Left ventricle myocardium inferior (tissue), 1 donor: ENCODE measurements at places on chromosomes 5 and 9. TPM values are rescaled to one million over a fixed set of nuclear protein-coding genes. Genes with fewer than 3 reads are reported as not detected.
A peak's percentile ranks its signal among the peaks of the same experiment; 100 is the strongest.

DNA sequence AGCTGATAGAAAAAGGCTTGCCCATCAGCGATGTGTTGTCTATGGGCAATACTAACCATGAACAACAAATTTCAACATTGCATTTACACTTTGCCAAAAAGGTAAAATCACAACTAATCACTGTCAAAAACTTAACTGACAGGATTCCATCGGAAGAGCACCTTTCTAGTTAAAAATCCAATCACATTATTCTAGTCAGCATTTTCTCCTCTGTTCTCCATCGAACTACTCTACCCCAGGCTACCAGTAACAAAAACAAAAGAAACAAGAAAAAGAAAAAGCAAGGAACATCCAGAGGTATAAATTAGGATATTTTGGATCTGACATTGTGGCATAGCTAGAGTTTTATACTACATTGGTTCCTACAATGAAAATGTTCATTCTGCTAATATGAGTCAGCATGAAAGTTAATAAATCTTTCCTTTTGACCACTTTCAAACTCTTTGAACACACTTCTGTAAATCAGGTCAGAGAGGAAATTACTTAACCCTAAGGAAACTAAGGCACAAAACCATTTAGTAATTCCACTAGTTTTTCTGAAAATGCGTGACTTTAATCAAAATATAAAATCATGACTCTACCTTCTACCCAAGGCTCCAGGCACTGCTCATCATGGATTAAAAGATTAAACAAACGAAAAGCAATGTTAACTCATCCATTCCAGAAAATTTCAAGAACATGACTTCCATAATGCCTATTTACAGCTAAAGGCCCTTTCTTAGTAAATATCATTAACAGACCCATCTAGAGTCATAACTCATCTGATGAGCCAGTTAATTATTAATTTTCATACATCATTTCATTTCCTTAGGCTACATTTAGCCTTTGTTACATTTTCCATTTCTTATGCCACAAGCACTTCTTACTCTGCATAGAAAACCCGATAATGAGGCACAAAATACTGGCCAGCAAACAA, 10.2 kb downstream of the GLIS3 start:
- H3K4me1 ChIP-seq: no peaks in the 10 kb centered on the region
- no peak for DNase-seq
- no peaks in the 10 kb centered on the region for H3K27me3 ChIP-seq
- H3K36me3 ChIP-seq: no peaks in the 10 kb centered on the region
- no peak overlapping the region for H3K4me3 ChIP-seq
- no peak overlapping the region for H3K27ac ChIP-seq

GRCh38 chr5:177496070-177496726, 1.2 kb downstream of the PDLIM7 start:
- peaks cover 20% of the 10 kb centered on the region for H3K36me3 ChIP-seq
- peak overlapping the region; percentile 95 for H3K27ac ChIP-seq
- peak; percentile 36 for DNase-seq
- H3K27me3 ChIP-seq: no peaks in the 10 kb centered on the region
- H3K4me3 ChIP-seq: peak overlapping the region; percentile 96
- peaks cover 86% of the 10 kb centered on the region for H3K4me1 ChIP-seq

- no peaks in the 10 kb centered on the region for H3K36me3 ChIP-seq
- H3K27ac ChIP-seq: peak overlapping the region; percentile 81
- no peak overlapping the region for H3K4me3 ChIP-seq
- peaks cover 50% of the 10 kb centered on the region for H3K4me1 ChIP-seq
These were observed 210.3 kb downstream of the C9orf152 start for GRCh38 chr9:109997682-109998081.

GRCh38 chr9:128716581-128717254, 7.2 kb downstream of the ZDHHC12 start:
- no peak overlapping the region for H3K27ac ChIP-seq
- H3K27me3 ChIP-seq: no peaks in the 10 kb centered on the region
- no peaks in the 10 kb centered on the region for H3K4me1 ChIP-seq
- no peak for DNase-seq
- no peak overlapping the region for H3K4me3 ChIP-seq

GRCh38 chr5:177473443-177474001, at the start of gene DBN1:
TSS of gene DBN1 (minus strand) at chr5:177473634. CDS start at chr5:177473521, 113 bp downstream.
- peaks cover 77% of the 10 kb centered on the region for H3K4me1 ChIP-seq
- DNase-seq: peak; percentile 63
- H3K27me3 ChIP-seq: peaks cover 89% of the 10 kb centered on the region
- no peaks in the 10 kb centered on the region for H3K36me3 ChIP-seq
- peak within 1 kb of the TSS; percentile 79 for H3K4me3 ChIP-seq
- peak within 1 kb of the TSS; percentile 92 for H3K27ac ChIP-seq

C5orf46 gene
- total RNA-seq: 12.0 TPM

GRCh38 chr5:155299386-155300005, 285.9 kb downstream of the KIF4B start:
- no peaks in the 10 kb centered on the region for H3K36me3 ChIP-seq
- H3K27me3 ChIP-seq: no peaks in the 10 kb centered on the region
- no peak overlapping the region for H3K4me3 ChIP-seq

GRCh38 chr9:81646337-81646736, 43.0 kb downstream of the TLE1 start:
- H3K27ac ChIP-seq: no peak overlapping the region
- no peak overlapping the region for H3K4me3 ChIP-seq
- no peaks in the 10 kb centered on the region for H3K4me1 ChIP-seq
- H3K36me3 ChIP-seq: peaks cover 24% of the 10 kb centered on the region
- H3K27me3 ChIP-seq: no peaks in the 10 kb centered on the region
- no peak for DNase-seq

- DNase-seq: no peak
- H3K4me1 ChIP-seq: no peaks in the 10 kb centered on the region
- no peak overlapping the region for H3K4me3 ChIP-seq
- H3K27me3 ChIP-seq: no peaks in the 10 kb centered on the region
- H3K27ac ChIP-seq: no peak overlapping the region
These were observed 719.4 kb downstream of the SEMA5A start for GRCh38 chr5:8826508-8826907.

GRCh38 chr5:34455098-34455497, 201.0 kb upstream of the RAI14 start:
- H3K27me3 ChIP-seq: peaks cover 37% of the 10 kb centered on the region
- no peak overlapping the region for H3K27ac ChIP-seq
- DNase-seq: no peak
- no peaks in the 10 kb centered on the region for H3K4me1 ChIP-seq

GRCh38 chr5:14295610-14296009, 152.5 kb downstream of the TRIO start:
- H3K27ac ChIP-seq: peak overlapping the region; percentile 78
- no peaks in the 10 kb centered on the region for H3K27me3 ChIP-seq

FREM1 gene
- total RNA-seq: 3.0 TPM

PALM2AKAP2 gene
- 90.2 TPM for total RNA-seq

DNA sequence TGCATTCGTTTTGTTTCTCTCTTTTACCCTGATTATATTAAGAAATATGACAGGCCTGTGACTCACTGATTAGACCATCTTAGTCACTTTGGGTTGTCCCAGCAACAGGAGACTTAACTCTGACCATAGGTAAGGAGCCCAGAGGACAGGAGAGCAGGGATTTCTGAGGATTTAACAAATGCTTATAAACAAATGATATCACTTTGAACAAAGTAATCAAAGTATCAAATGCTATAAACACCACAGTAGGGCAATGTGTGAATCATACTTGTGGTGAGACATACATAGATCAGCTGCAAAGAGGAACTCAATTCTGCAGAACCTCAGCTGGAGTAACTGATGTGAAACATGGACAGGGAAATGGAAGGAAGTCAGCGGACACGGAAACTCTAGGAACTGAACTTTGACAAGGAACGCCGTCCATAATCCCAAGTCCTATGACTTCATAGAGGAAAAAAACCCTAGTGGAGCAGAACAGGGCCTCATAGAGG, 190.6 kb upstream of the MSX2 start:
- H3K27me3 ChIP-seq: peaks cover 52% of the 10 kb centered on the region
- peaks cover 6% of the 10 kb centered on the region for H3K4me1 ChIP-seq
- DNase-seq: no peak
- H3K36me3 ChIP-seq: no peaks in the 10 kb centered on the region
- H3K4me3 ChIP-seq: no peak overlapping the region

RNF208 gene
- 31.5 TPM for total RNA-seq

PCDHB14 gene
- 1.9 TPM for total RNA-seq

GRCh38 chr9:117696154-117696553, 8.0 kb upstream of the TLR4 start:
- H3K27me3 ChIP-seq: no peaks in the 10 kb centered on the region
- no peak for DNase-seq
- no peaks in the 10 kb centered on the region for H3K4me1 ChIP-seq
- H3K36me3 ChIP-seq: no peaks in the 10 kb centered on the region
- H3K27ac ChIP-seq: no peak overlapping the region
- H3K4me3 ChIP-seq: no peak overlapping the region

GFI1B gene
- 0.27 TPM for total RNA-seq

- H3K27me3 ChIP-seq: no peaks in the 10 kb centered on the region
- no peaks in the 10 kb centered on the region for H3K4me1 ChIP-seq
- DNase-seq: no peak
- no peak overlapping the region for H3K27ac ChIP-seq
- no peaks in the 10 kb centered on the region for H3K36me3 ChIP-seq
These were observed 549.4 kb downstream of the LRRC70 start for GRCh38 chr5:63128018-63128417.
